ENCODE measurements at places on chromosomes 2 and 18.

GRCh38 chr2:43444989-43445645 lies 150.7 kb downstream of the THADA start:
- DNase-seq = peak; percentile 79

DNA sequence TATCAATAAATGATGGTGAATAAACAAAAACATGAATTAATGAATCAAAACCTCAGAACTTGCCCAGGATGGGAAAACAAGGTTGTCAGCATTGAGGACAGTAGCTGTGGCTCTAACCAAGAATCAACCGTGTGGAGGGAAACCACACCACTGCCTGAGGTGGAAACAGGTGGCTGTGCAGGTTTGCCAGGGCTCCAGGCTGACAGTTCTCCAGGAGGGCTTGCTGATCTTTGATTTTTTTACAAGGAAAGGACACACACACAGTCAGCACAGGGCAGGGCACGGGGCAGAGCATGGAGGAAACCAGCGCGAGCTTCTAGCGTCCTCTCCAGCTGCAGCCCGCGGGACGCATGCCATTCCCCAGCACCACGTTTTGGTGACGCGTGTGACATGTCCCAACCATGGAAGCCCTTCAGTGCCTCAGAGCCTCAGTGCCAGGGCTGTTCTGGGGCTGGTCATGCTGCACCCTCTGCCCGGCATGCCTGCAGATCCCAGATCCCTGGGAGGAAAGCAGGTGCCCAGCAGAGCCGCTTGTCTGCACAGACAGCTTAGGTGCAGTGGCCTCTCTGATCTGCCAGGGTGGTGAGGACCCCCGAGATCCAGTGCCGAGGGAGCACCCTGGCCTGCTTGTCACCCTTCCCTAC lies 15.8 kb upstream of the AGXT start:
- DNase-seq = no peak

DNA sequence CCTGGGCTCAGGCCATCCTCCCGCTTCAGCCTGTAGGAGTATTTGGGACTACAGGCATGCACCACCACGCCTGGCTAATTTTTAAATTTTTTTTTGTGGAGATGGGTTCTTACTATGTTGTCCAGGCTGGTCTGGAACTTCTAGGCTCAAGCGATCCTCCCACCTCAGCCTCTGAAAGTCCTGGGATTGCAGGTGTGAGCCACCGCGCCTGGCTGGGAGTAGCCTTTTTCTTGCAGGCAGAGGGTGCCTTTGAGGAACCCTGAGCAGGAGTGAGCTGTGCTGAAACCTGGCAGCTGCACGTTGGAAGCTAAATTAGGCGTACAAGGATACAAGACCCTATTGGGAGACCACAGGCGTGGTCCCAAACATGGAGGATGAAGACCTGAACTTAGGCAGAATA lies 8.0 kb downstream of the CTDSP1 start:
- no peak for DNase-seq

DNA sequence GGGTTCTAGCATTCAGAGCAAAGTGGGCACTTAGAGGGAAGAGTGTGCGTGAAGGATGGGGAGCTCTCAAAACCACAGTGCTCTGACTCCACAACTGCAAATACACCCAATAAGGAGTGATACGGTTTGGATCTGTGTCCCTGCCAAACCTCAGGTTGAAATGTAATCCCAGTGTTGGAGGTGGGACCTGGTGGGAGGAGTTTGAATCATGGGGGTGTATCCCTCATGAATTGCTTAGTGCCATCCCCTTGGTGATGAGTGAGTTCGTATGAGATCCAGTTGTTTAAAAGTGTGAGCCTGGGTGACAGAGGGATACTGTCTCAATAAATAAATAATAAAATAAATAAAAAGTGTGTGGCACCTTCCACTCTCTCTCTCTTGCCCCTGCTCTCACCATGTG lies 50.3 kb upstream of the CCDC85A start:
- no peak for DNase-seq

DNA sequence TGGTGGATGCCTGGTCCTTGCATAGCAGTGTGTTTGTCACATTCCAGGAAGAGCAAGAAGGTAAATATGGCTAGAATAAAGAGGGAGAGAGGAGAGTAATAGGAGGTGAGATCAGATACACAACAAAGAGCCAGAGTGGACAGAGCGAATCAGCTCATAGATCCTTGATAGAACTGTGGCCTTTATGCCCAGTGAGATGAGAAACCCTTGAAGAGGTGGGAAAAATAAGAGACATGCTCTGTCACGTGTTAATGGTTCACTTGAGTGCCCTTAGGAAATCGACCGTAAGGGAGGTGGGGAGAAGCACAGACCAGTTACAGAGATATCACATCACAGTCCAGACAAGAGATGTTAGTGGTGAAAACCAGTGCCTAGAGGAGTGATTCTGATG lies 84.7 kb upstream of the RAB27B start:
- DNase-seq = no peak

- no peak for DNase-seq
Observed at GRCh38 chr2:68799140-68800026, 64.8 kb downstream of the ARHGAP25 start.

DNA sequence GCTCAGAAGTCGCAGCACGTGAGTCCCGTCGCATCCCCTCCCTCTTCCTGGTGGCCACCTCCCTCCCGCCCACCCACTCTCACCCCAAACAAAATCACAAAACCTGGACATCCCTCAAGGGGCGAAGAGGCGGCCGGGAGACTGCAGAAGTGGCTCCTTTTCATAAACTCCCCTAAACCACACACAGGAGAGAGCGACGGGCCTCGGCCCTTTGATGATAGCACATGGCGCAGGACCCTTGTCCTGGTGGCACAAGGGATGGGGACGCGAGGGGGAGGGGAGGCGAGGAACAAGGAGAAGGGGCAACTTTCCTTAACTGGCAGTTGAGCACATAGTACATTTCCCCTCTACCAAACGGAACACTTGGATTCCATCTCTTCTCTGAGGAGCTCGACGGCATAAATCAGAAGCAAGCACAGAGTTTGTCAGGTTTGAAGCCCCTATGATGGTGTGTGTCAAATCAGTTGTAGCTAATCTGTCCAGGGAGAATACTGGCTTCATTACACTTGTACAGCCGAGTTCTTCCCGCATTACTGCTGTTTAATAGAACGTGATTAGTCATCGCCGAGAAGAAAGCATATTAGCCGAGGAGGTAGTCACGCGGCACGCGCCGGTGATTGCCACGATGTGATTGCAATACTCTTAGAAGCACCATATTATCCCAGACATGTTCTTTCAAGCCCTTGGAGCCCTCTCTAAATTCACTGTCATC lies 43.8 kb downstream of the GBX2 start:
- no peak for DNase-seq

GRCh38 chr18:59667488-59667887 lies 29.7 kb downstream of the CCBE1 start:
- DNase-seq = no peak

- DNase-seq = peak; percentile 32
Observed at GRCh38 chr2:209368914-209369313, 54.9 kb upstream of the MAP2 start.
